Stimulated activated CD4-positive, alpha-beta T cell treated with anti-CD3 and anti-CD28 coated beads, TNF-alpha, amount 100 ng/mL, for 1 hour (primary cell): ENCODE measurements at places on chromosomes 5 and 9.

GRCh38 chr9:14650596-14650995 is 42.6 kb downstream of the ZDHHC21 start:
- DNase-seq = no peak

DNA sequence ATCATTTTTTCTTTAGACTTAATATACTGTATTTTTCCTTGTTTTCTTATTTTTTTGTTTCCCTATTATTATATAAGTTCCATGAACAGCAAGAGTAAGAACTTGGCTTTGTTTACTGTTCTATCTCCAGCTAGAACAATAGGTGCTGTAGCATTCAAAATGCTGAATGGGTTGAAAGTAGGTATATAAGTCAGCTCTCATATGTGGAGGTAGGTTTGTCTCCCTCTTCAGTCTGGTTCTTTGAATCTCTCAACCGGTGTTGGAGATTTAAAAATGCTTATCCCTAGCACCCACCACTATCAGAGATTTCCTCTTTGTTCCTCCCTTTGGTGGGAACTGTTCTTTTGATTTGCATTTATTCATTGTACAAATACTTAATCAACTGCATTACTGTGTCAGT is 87.5 kb upstream of the FSD1L start:
- DNase-seq = no peak

DNA sequence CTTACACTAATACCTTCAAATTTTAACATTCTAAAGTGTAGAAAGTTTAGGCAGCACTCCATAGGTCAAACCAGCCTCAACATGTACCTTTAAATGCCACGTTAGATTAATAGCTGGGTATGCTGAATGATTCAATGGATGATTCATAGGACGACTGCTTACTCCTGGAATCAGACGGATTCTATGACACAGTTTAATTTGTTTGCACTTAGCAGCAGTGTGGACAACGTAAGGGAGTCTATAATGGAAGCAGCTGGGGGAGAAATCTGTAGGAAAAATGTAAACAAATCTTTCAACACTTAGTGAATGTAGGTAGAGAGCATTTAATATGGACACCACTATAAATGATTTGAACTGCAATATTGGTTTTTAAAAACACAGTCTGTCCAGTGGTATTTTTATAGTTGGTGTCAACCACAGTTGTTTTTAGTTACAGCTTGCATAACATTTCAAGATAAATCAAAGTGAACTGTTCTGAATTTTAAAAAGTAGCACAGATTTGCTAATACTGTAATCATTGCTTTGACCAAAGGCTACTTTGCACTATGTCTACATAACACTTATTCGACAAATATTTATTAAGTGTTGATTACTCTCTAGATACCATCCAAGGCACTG is 701.5 kb upstream of the MEF2C start:
- DNase-seq = no peak

GRCh38 chr9:81819859-81820546 is 108.2 kb upstream of the SPATA31D4 start:
- no peak for DNase-seq

- no peak for DNase-seq
Measured at GRCh38 chr5:120843390-120843980, 379.4 kb downstream of the PRR16 start.

- no peak for DNase-seq
Measured at GRCh38 chr5:14462681-14463080, 118.9 kb upstream of the OTULINL start.

- DNase-seq = no peak
Measured at GRCh38 chr5:91158011-91158410, 225.1 kb downstream of the ARRDC3 start.

DNA sequence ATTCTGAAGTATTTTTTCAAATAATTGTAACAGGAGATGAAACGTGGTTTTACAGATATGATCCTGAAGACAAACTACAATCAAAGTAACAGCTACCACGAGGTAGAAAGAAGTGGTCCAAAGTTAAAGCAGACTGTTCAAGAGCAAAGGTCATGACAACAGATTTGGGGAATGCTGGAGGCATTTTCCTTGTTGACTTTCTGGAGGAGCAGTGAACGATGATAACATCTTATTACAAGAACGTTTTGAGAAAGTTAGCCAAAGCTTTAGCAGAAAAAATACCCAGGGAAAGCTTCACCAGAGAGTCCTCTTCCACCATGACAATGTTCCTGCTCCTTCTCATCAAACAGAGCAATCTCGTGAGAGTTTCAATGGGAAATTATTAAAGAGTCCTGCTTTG is 145.4 kb upstream of the NREP start:
- DNase-seq = no peak

DNA sequence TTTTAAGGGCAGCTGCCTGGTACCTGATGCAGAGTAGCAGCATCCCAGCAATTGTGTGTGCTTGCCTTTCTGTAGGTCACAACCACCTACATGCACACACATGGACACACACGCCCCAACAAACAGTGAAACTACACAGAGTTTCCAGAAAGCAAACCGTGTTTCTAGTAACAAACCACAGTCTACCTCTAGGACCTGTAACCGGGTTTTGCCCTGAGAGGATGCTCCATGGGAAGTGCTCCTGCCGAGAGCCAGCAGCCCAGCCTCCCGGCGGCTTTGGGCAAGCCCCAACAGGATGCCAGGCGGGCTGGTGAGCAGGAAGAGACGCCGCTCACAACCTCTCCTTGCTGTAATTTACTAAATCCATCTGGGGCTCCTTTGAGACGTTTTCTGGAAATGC is 4.1 kb upstream of the TCF7 start:
- DNase-seq = no peak

DNA sequence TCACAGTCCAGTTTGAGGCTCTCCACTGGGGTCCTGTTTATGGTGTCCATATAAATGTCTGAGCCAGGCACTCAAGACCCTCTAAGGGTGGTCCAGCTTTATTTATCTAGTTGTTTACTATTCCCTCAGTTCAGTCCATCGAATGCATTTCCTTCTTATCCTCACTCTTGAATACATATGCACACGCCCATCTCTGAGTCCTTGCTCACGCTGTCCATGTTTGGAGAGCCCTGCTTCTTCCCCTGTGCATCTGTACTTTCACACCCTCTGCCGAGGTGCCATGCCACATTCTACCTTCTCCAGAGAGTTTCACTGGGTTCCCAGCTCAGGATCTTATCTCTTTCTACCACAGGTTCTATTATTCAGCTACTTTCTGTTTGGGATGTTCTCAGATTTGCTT is 30.2 kb upstream of the SEMA6A start:
- DNase-seq = no peak

- no peak for DNase-seq
Measured at GRCh38 chr9:132441404-132441803, 31.4 kb downstream of the CFAP77 start.

GRCh38 chr9:7045361-7045760 is 287.6 kb downstream of the KDM4C start:
- DNase-seq = no peak

- no peak for DNase-seq
Measured at GRCh38 chr5:86929123-86929766, 311.5 kb downstream of the COX7C start.

- DNase-seq = no peak
Measured at GRCh38 chr5:130402906-130403305, 498.6 kb downstream of the CHSY3 start.

DNA sequence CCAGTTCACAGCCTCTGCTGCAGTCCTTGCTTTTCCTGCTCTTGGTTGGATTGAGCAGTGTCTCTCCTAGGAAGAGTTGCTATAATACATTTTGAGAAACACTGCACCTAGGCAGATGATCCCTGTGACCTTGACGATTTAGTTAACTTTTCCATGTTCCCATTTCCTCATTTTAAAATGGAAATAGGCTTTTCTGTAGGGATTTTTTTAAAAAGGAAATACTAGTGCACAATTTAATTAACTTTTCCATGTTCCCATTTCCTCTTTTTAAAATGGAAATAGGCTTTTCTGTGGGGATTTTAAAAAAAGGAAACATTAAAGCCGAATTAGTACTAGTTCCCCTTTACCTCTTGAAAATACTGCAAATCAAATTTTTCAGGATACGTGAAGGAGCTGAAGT is 4.7 kb downstream of the ATP6V0E1 start:
- no peak for DNase-seq

- no peak for DNase-seq
Measured at GRCh38 chr5:117262572-117263131, 688.0 kb upstream of the SEMA6A start.

DNA sequence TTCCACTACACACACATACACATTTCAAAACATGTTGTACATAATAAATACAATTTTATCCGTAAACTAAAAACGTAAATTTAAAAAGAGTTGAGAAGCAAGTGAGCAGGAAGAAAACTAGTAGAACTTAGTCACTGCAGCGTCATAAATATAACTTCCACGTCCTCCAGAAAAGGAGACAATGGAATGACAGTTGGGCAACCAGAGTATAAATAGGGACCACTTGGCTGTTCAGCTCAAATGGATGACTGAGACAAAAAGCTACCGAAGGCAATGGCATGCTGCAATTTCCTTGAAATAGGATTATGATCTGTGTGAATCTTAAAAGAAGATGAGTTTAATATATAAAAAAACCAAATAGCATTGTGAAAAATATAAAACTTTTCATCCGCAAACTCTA is 438.5 kb upstream of the RGMB start:
- DNase-seq = no peak

- DNase-seq = no peak
Measured at GRCh38 chr5:92106808-92107207, 723.7 kb upstream of the ARRDC3 start.

GRCh38 chr9:23728736-23729135 is 97.3 kb downstream of the ELAVL2 start:
- DNase-seq = no peak
